ENCODE measurements at places on chromosomes 2 and 18.

DNA sequence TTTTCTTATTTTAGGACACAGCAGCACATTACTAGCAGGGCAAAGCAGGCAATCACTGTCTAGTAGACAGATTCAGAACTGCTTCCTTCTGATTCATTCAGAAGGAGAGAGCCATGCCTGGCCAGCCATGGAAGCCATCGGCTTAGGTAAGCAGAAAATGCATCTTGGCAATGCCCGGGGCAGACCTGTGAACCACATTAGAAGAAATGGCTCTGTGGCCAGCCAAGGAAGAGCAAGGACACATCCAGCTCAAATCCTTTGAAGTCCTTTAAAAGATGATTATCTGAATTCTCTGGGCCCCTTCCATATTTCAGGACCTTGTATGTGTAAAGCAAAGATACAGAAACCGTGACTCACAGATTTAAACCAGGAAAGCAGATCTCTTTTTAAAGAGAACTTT lies 227.4 kb downstream of the PID1 start:
- peaks cover 6% of the 10 kb centered on the region for H3K27me3 ChIP-seq
- no peaks in the 10 kb centered on the region for H3K4me1 ChIP-seq
- no peak for DNase-seq
- H3K4me3 ChIP-seq, result no peak overlapping the region

- H3K27ac ChIP-seq, result no peak overlapping the region
- no peak for DNase-seq
- no peaks in the 10 kb centered on the region for H3K27me3 ChIP-seq
These were observed 21.8 kb downstream of the MTCL1 start for GRCh38 chr18:8726963-8727705.

GRCh38 chr18:7112936-7113335 lies 4.7 kb downstream of the LAMA1 start:
- peaks cover 63% of the 10 kb centered on the region for H3K4me1 ChIP-seq
- DNase-seq, result no peak
- H3K36me3 ChIP-seq, result peaks cover 31% of the 10 kb centered on the region

DNA sequence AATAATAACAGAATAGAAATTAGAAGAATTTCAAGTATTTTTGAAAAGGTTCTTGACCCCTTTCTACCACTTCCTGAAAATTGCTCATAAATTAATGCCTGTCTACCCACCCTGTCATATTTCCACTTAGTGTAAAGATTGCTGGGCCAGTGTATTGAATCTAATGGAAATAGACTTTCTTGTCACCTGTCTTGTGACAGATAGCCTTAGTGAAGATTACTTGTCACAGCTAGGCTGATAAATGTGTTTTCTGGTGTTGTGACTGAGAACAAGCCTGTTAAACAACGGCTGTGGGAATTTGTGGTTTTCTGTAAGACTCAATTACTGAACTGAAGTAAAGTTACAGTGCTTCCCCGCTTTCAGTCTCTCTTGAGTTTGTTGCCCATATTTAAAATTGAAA lies 37.0 kb downstream of the PIK3C3 start:
- no peak overlapping the region for H3K27ac ChIP-seq
- no peak for DNase-seq
- no peaks in the 10 kb centered on the region for H3K4me1 ChIP-seq
- peaks cover 13% of the 10 kb centered on the region for H3K36me3 ChIP-seq
- no peak overlapping the region for H3K4me3 ChIP-seq

DNA sequence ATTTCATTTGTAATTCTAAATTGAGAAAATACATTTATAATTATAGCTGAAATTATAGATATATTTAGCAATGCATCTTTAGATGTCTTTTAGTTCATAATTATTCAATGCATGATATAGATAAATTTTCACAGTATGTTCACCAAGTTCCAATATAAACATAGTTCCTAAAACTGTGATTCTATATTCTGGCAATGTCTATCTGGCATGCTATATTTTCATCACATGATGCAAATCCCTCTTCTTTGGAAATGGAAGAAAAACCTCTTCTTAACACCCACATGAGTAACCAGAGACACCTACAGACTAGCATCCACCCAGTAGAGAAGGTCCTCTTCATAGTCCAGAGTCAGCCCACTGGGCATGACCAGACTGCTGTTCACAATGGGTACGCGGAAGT lies 135.8 kb downstream of the DHRS9 start:
- no peak overlapping the region for H3K27ac ChIP-seq
- no peak for DNase-seq
- H3K27me3 ChIP-seq, result no peaks in the 10 kb centered on the region
- peaks cover 39% of the 10 kb centered on the region for H3K36me3 ChIP-seq
- H3K4me1 ChIP-seq, result no peaks in the 10 kb centered on the region

GRCh38 chr18:24278591-24278990 lies 119.0 kb downstream of the OSBPL1A start:
- H3K4me1 ChIP-seq, result peaks cover 6% of the 10 kb centered on the region
- peaks cover 15% of the 10 kb centered on the region for H3K36me3 ChIP-seq

GRCh38 chr18:44051026-44051425 lies 629.7 kb upstream of the SETBP1 start:
- H3K27ac ChIP-seq, result no peak overlapping the region
- H3K4me3 ChIP-seq, result no peak overlapping the region
- H3K4me1 ChIP-seq, result no peaks in the 10 kb centered on the region
- no peaks in the 10 kb centered on the region for H3K27me3 ChIP-seq

GRCh38 chr18:36692921-36693332 lies 135.9 kb downstream of the TPGS2 start:
- peaks cover 15% of the 10 kb centered on the region for H3K4me1 ChIP-seq
- H3K36me3 ChIP-seq, result no peaks in the 10 kb centered on the region
- no peak for DNase-seq

DNA sequence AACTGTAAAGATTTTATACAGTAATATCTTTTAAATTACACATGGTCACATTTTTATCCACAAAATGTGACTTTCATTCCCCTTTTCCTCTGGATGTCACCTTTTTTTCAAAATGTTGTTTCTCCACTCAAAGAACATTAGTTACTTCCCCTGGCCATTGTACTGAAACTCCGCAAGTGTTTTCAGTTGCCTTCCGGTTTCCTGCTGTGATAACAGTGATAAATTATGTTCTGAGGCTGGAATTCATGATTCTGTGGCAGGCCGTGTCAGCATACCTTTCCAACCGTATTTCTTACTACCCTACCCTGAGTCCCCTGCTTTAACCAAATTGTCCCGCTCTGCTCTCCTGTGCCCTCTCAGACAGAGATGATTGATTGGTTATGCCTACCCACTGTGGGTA lies 53.5 kb downstream of the MGAT5 start:
- H3K27ac ChIP-seq, result no peak overlapping the region
- DNase-seq, result no peak
- no peaks in the 10 kb centered on the region for H3K27me3 ChIP-seq
- H3K36me3 ChIP-seq, result peaks cover 2% of the 10 kb centered on the region

DNA sequence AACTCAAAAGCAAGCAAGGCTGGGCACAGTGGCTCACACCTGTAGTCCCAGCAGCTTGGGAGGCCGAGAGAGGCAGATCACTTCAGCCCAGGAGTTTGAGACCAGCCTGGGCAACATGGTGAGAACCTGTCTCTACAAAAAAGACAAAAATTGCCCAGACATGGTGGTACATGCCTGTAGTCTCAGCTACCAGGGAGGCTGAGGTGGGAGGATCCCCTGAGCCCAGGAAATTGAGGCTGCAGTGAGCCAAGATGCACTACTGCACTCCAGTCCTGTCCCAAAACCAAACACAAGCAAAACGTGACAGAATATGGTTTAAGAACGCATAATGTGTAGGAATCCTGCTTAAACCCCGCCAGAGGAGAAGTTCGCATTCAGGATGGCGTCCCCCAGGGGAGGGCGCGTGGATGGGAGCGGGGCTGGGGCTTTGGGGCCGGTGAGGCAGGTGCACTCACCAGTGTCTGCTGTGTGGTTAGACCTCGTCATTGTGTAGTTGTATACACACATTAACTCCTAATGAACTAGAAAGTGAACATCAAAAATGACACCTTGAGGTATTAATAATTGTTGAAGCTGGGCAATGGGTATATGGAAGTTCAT lies 5.4 kb downstream of the COLEC11 start:
- peaks cover 8% of the 10 kb centered on the region for H3K4me1 ChIP-seq
- no peak overlapping the region for H3K4me3 ChIP-seq
- no peak overlapping the region for H3K27ac ChIP-seq
- no peak for DNase-seq
- no peaks in the 10 kb centered on the region for H3K27me3 ChIP-seq

GRCh38 chr18:65206551-65207260 lies 544.1 kb upstream of the CDH7 start:
- no peak overlapping the region for H3K4me3 ChIP-seq
- H3K36me3 ChIP-seq, result no peaks in the 10 kb centered on the region
- no peaks in the 10 kb centered on the region for H3K4me1 ChIP-seq
- no peak overlapping the region for H3K27ac ChIP-seq

DNA sequence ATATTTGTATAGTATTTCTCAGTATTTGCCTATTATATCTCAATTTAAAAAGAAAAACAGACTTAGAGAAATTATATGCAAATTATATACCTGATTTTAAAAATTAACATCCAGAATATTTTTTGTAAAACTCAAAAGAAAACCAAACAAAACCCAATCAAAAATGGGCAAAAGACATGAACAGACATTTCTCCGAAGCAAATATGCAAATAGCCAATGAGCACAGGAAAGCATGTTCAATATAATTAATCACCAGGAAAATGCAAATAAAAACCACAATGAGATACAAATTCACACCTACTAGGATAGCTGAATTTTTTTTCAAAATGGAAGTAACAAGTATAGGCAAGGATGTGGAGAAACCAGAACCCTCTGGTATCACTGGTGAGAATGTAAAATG lies 108.0 kb downstream of the USP34 start:
- H3K36me3 ChIP-seq, result peaks cover 30% of the 10 kb centered on the region
- H3K27me3 ChIP-seq, result no peaks in the 10 kb centered on the region
- no peaks in the 10 kb centered on the region for H3K4me1 ChIP-seq
- no peak overlapping the region for H3K4me3 ChIP-seq
- no peak overlapping the region for H3K27ac ChIP-seq

- no peaks in the 10 kb centered on the region for H3K4me1 ChIP-seq
- DNase-seq, result peak; percentile 3
- H3K27me3 ChIP-seq, result no peaks in the 10 kb centered on the region
These were observed 791.3 kb upstream of the CHAC2 start for GRCh38 chr2:52976143-52976949.

DNA sequence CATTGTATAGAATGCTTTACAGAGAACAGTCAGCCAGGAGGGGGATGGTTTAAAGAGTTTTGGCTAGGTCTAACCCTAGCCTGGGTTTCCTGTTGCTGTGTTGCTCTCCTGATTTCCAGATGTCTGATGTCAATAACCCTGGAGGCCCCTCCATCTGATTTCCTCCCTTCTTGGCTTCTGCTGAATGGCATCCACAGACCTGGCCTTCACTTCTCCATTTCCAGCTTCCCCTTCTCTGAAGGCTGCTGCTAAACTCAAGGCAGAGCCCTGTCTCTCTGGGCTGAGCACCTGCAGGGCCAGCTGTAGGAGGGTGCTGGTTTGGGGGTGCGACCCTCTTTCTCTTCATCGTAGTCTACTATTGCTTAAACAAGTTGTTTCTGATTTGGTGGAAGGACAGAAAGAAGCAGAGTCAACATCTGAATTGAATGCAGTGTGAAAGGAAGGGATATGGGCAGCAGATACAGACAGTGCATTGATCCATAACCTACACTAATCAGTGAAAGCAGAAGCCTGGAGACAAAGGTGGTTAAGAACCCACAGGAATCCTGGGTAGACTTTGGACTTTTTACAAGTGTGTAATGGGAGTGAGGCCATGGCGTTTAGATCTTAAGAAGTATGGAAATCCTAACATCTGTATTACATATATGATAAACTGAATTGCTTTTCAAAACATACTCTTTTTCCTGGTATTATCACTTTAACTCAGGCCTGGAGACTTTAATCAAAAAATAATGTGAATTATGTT lies 153.6 kb downstream of the HRH4 start:
- H3K27me3 ChIP-seq, result no peaks in the 10 kb centered on the region
- peaks cover 2% of the 10 kb centered on the region for H3K36me3 ChIP-seq
- DNase-seq, result no peak
- no peak overlapping the region for H3K4me3 ChIP-seq
- H3K27ac ChIP-seq, result no peak overlapping the region

All from neural crest cell (in vitro differentiated cells).